NCI-H748 treated with DMSO at 0.1 percent for 48 hours (cell line): ENCODE measurements at places on chromosomes 16 and 17.

DNA sequence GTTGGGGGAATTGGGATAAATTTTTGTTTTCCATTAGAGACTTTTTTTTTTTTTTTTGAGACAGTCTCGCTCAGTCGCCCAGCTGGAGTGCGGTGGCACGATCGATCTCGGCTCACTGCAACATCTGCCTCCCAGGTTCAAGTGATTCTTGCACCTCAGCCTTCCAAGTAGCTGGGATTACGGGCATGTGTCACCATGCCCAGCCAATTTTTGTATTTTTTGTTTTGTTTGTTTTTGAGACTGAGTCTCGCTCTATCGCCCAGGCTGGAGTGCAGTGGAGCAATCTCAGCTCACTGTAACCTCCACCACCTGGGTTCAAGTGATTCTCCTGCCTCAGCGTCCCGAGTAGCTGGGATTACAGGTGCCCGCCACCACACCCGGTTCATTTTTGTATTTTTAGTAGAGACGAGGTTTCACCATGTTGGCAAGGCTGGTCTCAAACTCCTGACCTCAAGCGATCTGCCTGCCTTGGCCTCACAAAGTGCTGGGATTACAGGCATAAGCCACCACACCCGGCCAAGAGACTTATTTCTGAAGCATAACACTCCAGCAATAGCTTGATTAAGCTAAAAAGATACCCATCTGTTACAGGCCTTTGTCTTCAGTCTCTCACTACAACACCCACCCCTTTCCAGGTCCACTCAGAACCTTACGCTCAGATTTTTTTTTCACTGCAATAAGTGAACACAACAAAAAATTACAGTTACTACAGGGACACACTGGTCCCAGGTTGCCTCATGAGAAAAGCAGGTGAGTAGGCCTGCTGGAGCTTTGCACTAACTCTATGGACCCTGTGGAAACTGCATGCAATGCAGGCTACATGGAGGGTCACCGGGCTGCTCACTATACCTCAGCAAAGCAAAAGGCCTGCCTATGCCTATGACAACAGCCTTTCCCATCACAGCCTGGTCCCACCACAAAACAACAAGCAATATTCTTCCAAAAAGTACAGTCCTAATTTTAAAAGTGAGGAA, 34.6 kb downstream of the KANSL1 start:
- DNase-seq = no peak

- no peak for DNase-seq
Observed at GRCh38 chr17:82754297-82755208, 2.7 kb downstream of the TBCD start.

GRCh38 chr17:45125509-45125908, 6.8 kb downstream of the PLCD3 start:
- no peak for DNase-seq

GRCh38 chr17:64123114-64123513, 6.8 kb downstream of the ERN1 start:
- no peak for DNase-seq

- DNase-seq = no peak
Observed at GRCh38 chr17:46770818-46771560, 47.5 kb downstream of the WNT3 start.

DNA sequence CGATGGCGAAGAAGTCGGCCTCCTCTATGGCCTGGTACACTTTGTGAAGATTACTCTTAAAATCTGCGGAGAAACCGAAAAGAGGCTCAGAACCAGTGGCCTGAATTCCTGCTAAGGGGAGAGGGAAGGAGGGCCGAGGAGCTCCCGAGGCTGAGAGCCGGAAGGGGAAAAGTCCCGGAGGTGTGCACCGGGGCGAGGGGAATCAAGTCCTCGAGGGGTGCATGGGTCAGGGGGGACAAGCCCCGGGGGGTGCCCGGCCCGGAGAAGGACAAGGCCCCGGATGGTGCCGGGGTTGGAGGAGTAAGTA, 495 bp downstream of the PARN start:
- DNase-seq = no peak

- no peak for DNase-seq
Observed at GRCh38 chr16:3262517-3262916, 6.1 kb upstream of the MEFV start.
